A172 (cell line): ENCODE measurements at places on chromosomes 6 and 20. TPM values are rescaled to one million over a fixed set of nuclear protein-coding genes. Genes with fewer than 3 reads are reported as not detected.

Gene PDE7B
- total RNA-seq = 0.05 TPM in 1 of 2 replicates, not detected in the other

DNA sequence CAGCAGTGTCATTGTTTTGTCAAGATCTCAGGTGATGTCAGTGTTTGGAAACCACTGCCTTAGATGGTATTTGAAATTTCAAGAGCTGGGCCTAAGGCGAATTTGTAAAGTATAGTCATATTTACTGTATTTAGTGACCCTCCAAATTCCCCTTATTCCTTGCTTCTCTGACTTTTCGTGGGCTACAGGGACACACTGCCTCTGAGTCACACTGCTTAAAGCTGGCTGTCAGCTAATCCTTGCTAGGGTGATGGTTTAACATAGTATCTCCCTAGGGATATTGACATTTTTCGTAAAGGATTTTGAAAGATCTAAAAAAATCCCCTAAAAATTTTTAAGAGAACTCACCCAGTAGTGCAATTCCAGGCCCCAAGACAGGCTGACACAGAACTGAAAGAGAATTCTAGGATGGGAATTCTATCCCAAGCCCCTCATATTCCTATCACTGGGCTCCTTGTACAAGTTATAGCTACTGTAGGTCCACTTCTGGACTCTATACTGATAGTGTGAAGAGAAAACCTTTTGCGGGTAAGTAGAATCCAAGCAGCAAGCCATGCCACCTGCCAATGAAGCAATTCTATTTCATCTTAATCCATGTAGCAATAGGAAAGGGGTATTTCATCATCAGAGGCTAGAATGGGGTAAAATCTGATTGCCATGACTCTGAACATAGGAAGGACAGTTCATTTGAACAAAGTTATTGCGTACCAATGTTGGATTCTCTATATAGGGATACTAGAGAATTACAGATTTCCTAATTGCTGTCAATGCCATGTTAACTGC lies 4.3 kb downstream of the BMP6 start:
- no peak for DNase-seq

- DNase-seq = no peak
These were observed 25.3 kb downstream of the SNX5 start for GRCh38 chr20:17943343-17943742.

DNA sequence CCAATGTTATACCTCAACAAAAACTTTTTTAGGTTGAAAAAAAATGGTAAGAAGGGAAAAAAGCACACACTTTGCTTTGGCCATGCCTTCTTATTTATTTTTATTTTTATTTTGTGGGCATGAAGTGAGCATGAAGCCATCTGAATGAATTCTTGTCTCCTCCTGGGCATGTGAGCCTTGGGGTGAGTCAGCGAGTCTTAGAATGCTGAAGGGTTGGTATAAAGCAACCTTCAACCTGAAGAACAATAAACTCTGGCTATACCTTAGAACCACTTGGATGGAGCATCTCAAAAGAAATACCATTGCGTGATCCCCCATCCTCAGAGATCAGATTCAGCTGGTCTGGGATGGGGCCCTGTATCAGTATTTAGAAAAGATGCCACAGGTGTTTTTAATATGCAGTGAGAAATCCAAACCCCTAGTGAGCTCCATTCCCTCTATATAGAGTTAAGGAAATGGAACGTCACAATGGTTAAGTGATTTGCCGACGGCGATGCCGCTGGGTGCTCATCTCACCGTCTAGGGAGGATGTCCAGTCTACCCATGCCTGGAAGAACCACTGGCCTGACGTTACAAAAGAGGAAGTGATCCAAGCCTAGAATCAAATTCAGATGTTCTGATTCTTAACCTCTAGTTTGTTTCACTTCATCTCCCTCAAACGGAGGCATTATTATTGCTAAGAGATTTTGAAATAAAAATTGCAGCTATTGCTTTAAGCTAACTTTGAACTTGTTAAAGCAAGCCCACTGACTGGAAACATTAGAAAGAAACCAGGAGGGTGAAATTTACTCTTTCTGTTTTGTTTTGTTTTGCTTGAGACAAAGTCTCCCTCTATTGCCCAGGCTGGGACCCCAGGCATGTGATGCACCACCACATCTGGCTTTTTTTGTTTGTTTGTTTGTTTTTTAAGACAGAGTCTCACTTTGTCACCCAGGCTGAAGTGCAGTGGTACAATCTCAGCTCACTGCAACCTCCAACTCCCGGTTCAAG lies 67.1 kb downstream of the EDN1 start:
- DNase-seq = no peak

GRCh38 chr6:150735341-150735851 lies 130.1 kb upstream of the MTHFD1L start:
- DNase-seq = no peak

- no peak for DNase-seq
These were observed at the start of gene TREML2 for GRCh38 chr6:41200901-41201763. TSS of gene TREML2 (minus strand) at chr6:41201149. CDS start at chr6:41201008, 141 bp downstream.
